Femur (tissue), 1 donor: ENCODE measurements at places on chromosomes 5 and 9.

GRCh38 chr5:15834596-15835245 is 334.7 kb downstream of the FBXL7 start:
- DNase-seq = no peak

GRCh38 chr5:105030153-105030552 is 1467.6 kb upstream of the NUDT12 start:
- DNase-seq = no peak

DNA sequence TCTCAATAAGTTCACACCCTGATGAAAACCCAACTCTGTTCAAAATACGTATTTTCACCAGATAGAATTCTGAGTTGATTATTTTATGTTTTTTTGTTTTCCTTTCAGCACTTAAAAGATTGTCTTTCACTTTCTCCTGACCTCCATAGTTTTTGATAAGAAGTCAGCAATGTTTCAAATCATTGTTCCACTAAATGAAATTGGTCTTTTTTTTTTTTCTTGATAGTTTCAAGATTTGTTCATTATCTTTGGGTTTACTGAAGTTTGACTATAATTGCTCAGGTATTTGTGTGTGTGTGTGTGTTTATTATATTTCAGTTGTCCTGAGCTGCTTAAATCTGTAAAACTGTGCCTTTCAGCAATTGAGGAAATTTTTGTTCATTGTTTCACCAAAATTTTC is 498.7 kb downstream of the TLE1 start:
- no peak for DNase-seq

- DNase-seq = no peak
These were observed 2.0 kb upstream of the SPATA31E1 start for GRCh38 chr9:87880683-87881082.

DNA sequence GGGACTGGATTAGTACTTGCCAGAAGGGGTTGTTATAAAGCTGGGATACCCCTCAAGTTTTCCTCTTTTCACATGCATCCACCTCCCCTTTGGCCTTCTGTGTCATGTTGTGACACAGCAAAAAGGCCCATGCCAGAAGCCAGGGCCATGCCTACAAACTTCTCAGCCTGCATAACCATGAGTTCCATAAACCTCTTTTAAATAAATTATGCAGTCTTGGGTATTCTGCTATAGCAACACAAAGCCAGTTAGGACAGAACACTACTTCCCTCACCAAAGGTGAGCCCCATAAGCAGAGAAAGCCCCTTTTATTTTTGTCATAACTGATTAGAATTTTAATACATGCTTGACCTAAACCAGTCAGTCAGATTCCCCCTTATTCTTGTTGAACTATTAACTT is 801.3 kb downstream of the DNAH5 start:
- no peak for DNase-seq

GRCh38 chr5:130116972-130117371 is 212.7 kb downstream of the CHSY3 start:
- no peak for DNase-seq

- DNase-seq = no peak
These were observed 398.9 kb upstream of the PCSK5 start for GRCh38 chr9:75491533-75491932.

DNA sequence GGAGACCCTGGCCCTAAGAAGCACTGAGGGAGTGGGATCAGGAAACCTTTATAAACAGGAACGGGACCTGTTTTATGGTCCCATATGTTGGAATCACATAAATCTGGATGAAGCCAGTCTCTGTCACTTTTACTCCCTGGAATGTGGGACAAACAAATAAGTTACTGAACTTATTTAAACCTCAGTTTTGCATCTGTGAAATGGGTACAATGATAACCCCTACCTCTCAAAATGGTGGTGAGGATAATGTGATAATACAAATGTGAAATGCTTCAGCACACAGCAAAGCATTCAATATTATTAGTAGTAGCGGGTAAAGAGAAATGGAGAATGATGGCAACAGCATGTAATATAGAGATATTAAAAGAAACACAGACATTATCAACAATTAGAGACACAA is 298.9 kb downstream of the ZSWIM6 start:
- DNase-seq = no peak

GRCh38 chr5:75381456-75381855 is 44.4 kb downstream of the HMGCR start:
- DNase-seq = no peak

DNA sequence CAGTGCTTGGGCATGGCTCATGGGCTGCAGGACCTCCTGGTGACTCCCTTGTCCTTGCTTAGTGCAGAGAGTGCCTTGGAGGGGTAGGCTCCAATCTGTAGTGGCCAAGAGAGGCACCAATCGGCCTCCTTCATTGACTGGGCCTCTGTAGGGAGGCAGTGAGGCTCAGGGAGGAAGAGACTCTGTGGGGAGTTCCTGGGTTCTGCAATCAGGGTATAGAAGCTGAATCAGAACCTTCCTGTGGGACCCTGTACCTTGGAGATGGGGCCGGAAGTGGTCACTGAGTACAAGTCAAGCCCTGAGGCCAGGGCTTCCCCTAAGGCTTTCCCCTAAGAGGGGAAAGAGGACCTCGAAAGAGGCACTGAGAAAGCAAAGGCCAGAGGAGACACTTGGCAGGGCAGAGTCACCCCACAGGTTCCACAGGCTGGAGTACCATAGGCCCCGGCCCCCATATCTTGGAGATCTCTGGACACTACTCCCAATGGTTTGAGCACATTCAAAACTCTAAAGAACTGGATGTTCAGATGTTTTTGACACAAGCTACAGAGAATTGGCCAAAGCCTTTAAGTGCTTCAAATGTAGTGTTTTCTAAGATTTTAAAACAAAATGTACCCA is 190.5 kb downstream of the HSPA4 start:
- DNase-seq = no peak

DNA sequence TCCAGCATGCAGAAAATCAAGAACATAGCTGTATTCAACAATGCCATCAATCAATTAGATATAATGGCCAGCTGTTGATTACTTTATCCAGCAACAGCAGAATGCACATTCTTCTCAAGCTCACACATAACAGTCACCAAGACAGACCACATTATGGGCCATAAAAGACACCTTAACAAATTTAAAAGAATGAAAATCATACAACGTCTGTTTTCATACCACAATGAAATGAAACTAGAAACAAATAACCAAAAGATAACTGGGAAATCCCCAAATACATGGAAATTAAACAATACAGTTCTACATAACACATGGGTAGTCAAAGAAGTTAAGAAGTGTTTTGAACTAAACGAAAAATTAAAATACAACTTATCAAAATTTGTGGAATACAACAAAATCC is 130.9 kb upstream of the GNA14 start:
- DNase-seq = no peak

DNA sequence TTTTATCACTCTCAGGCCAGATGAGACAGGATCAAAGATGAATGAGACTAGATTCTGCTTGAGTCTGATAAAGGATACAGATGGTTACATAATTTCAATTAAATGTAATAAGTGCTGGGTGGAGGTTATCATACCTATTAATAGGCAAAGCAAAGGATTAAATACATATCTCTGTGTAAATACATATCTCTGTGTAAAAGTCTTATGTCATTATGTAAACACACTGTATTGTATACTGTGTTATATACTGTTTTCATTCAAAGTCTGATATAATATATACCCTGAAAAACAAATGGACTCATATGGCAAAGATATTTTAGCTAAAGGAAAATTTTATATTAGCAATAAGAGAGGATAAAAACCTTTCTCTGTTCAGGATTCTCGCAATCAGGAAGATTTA is 605.8 kb upstream of the PTGER4 start:
- DNase-seq = no peak
